Frontal cortex (tissue), 4 donors: ENCODE measurements at places on chromosomes 5 and 9. TPM values are rescaled to one million over a fixed set of nuclear protein-coding genes. Genes with fewer than 3 reads are reported as not detected.

The IFNK gene
- total RNA-seq = not detected

The OR2Y1 gene
- not detected for total RNA-seq

The GRXCR2 gene
- total RNA-seq = not detected

The DIPK1B gene
- 26.9 TPM for total RNA-seq

The OR1N2 gene
- not detected for total RNA-seq

The PCDHGA8 gene
- 5.7 TPM for total RNA-seq

The TARS1 gene
- total RNA-seq = 119 TPM

The PTGDS gene
- 61.1 TPM for total RNA-seq

The PCDHGB7 gene
- 10.6 TPM for total RNA-seq

The PTGES gene
- total RNA-seq = 3.7 TPM

The ELL2 gene
- total RNA-seq = 25.3 TPM
